B cell (primary cell): ENCODE measurements at places on chromosomes 7 and 10.

GRCh38 chr7:159071260-159071659 lies 73.4 kb downstream of the VIPR2 start:
- no peaks in the 10 kb centered on the region for H3K4me1 ChIP-seq
- H3K36me3 ChIP-seq, result no peaks in the 10 kb centered on the region
- H3K27ac ChIP-seq, result no peak overlapping the region
- no peak overlapping the region for H3K4me3 ChIP-seq

GRCh38 chr7:142908921-142909890 lies 23.7 kb upstream of the TRPV6 start:
- peaks cover 9% of the 10 kb centered on the region for H3K27me3 ChIP-seq
- peak; percentile 31 for DNase-seq
- H3K36me3 ChIP-seq, result no peaks in the 10 kb centered on the region
- H3K4me1 ChIP-seq, result no peaks in the 10 kb centered on the region
- H3K27ac ChIP-seq, result no peak overlapping the region

GRCh38 chr10:76404531-76404930 lies 973.1 kb downstream of the LRMDA start:
- no peak overlapping the region for H3K27ac ChIP-seq
- H3K27me3 ChIP-seq, result no peaks in the 10 kb centered on the region

DNA sequence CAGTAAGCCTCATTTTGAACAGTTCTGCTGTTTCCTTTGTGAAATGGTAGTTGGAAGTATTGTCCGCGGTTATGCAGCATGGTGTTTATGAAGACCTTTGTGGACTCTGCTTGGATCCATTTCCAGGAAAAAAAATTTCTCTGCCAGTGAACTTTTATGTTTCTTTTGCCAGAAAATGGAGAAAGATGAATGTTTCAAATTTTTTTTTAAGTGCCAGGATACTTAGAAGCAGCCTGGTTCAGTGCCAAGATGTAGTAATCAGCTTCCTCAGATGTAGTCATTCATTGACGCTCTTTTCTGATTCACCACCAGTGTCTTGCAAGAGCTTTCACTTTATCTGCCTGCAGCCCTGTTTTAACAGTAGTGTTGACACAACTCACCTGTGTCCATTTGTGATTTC lies 258.2 kb downstream of the SDK1 start:
- H3K4me1 ChIP-seq, result no peaks in the 10 kb centered on the region
- DNase-seq, result no peak
- no peaks in the 10 kb centered on the region for H3K36me3 ChIP-seq
- no peak overlapping the region for H3K4me3 ChIP-seq
- H3K27ac ChIP-seq, result no peak overlapping the region
- no peaks in the 10 kb centered on the region for H3K27me3 ChIP-seq

DNA sequence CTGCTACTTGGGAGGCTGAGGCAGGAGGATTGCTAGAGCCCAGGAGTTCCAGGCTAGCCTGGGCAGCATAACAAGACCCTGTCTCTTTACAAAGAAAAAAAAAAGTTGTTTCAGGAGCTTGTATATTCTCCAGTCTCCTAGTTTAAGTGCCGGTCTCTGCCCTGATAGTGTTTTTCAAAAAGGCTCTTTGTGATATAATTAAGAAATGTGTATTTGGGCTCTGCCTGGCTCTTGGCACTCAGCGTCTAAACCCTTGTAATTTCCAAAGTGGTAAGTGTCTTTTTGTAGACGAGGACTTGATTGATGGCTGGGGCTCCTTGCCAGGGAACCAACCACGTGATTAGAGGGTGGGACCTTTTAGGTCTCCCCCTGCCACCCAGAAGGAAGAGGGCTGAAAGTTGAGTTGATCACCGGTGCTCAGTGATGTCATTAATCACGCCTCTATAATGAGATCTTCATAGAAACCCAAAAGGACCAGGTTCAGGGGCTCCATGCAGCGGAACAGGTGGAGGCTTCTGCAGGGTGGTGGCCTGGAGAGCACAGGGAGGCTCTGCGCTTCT lies 4.4 kb downstream of the EIF3B start:
- no peak overlapping the region for H3K4me3 ChIP-seq
- peaks cover 1% of the 10 kb centered on the region for H3K36me3 ChIP-seq
- H3K27me3 ChIP-seq, result no peaks in the 10 kb centered on the region
- DNase-seq, result no peak

GRCh38 chr10:70052462-70053217 lies at the start of gene MACROH2A2:
MACROH2A2 (plus strand) TSS chr10:70052846; CDS start chr10:70075659, 22,813 bp downstream.
- H3K27ac ChIP-seq, result no peak within 1 kb of the TSS
- peaks cover 8% of the 10 kb centered on the region for H3K4me1 ChIP-seq
- no peaks in the 10 kb centered on the region for H3K36me3 ChIP-seq
- no peak for DNase-seq

- no peaks in the 10 kb centered on the region for H3K4me1 ChIP-seq
- no peak overlapping the region for H3K27ac ChIP-seq
- DNase-seq, result no peak
- H3K4me3 ChIP-seq, result no peak overlapping the region
Measured at GRCh38 chr10:65194126-65194525, 1672.9 kb downstream of the REEP3 start.

GRCh38 chr10:10804998-10805740 lies 212.5 kb upstream of the CELF2 start:
- no peak overlapping the region for H3K4me3 ChIP-seq
- H3K27me3 ChIP-seq, result no peaks in the 10 kb centered on the region
- H3K4me1 ChIP-seq, result no peaks in the 10 kb centered on the region
- H3K36me3 ChIP-seq, result no peaks in the 10 kb centered on the region
- H3K27ac ChIP-seq, result no peak overlapping the region

DNA sequence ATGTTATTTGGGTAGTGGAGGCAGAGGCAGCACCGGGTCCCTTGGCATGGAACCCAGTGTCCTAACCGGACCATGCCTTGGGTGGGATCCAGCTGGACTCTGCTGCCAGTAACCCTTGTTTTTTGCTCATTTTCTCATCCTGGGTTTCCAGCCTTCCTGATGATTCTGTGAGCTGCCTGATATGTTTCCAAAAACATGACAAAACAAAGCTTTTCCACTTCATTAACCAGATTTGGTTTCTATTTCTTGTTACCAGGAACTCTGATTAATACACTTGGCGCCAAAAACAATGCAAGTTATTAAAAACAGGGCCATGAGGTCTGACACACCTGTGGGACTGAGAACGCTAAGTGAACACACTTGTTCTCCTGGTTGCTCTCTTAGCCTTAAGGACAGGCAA lies 32.8 kb upstream of the DLG5 start:
- H3K4me3 ChIP-seq, result no peak overlapping the region
- H3K27ac ChIP-seq, result no peak overlapping the region
- DNase-seq, result no peak
- no peaks in the 10 kb centered on the region for H3K4me1 ChIP-seq

DNA sequence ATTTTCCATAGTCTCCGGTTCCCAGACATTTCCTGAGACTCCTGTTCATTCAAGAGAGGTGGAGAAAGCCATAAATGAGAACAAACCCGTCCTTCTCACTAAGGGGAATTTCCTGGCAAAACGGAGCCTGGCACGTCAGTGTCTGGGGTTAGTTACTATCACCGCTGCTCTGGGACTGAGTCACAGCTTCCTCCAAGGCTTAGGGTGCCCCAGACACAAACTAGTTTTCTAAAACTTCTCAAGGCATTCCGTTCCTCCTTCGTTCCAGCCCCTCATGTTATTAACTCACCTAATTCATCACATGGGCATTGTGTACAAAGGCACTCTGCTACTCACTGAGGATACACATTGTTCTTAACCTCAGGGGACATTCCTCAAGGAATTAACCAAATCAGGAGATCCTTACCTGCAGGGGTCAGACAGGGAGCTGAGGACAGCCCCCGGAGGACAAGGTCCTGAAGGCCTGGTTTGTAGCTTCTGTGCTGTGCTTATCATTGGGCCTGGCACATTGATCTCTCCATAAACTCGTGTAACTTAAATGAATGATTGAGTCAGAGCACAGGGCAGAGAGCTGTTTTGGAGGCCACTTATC lies 103.0 kb upstream of the KLF6 start:
- peak; percentile 43 for DNase-seq
- H3K27ac ChIP-seq, result no peak overlapping the region
- no peaks in the 10 kb centered on the region for H3K36me3 ChIP-seq
- peaks cover 7% of the 10 kb centered on the region for H3K4me1 ChIP-seq

DNA sequence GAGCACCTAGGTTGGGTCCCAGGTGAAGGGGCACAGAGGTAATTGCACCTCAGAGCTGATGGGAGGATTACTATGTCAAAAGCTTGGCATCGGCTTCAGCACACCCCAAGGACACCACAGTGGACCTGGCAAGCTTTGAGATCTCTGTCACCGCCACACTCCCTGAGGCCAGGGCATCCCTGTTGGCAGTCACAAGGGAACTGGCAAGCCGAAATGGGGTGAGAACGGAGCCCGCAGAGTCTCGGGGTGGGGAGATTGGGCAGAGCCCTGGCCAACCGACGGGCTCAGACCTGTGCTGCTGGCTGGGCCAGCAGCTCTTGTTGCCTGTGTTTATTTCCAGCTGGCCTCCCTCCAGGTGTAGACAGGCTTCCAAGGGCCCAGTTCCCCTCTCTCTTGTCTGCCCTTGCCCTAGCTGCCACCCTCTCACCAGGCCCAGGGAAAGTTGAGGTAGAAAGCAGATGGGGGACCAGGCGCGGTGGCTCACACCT lies 2.5 kb downstream of the HSPB1 start:
- no peak for DNase-seq
- H3K4me3 ChIP-seq, result no peak overlapping the region
- peaks cover 10% of the 10 kb centered on the region for H3K4me1 ChIP-seq
- H3K27ac ChIP-seq, result no peak overlapping the region
- H3K36me3 ChIP-seq, result no peaks in the 10 kb centered on the region

- no peaks in the 10 kb centered on the region for H3K27me3 ChIP-seq
- DNase-seq, result no peak
- H3K4me3 ChIP-seq, result no peak overlapping the region
- no peak overlapping the region for H3K27ac ChIP-seq
- H3K36me3 ChIP-seq, result no peaks in the 10 kb centered on the region
Measured at GRCh38 chr10:16792675-16793074, 24.5 kb downstream of the RSU1 start.

DNA sequence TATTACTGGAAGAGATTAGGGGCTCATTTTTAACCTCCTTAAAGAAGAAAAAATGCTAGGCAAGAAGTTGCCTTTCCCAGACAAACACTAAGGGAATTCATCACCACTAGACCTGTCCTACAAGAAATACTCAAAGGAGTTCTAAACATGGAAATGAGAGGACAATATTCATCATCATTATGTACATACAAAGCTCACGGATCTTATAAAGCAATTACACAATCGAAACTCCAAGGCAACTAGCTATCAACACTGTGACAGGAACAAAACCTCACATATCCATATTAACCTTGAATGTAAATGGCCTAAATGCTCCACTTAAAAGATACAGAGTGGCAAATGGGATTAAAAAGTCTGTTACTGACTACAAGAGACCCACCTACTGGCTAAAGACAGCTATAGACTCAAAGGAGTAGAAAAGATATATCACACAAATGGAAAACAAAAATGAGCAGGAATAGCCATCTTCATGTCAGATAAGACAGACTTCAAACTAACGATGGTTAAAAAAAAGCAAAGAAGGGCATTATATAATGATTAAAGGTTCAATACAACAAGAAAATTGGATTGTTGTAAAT lies 246.6 kb downstream of the ADRA2A start:
- no peaks in the 10 kb centered on the region for H3K36me3 ChIP-seq
- no peak overlapping the region for H3K27ac ChIP-seq
- no peak overlapping the region for H3K4me3 ChIP-seq
- DNase-seq, result no peak

DNA sequence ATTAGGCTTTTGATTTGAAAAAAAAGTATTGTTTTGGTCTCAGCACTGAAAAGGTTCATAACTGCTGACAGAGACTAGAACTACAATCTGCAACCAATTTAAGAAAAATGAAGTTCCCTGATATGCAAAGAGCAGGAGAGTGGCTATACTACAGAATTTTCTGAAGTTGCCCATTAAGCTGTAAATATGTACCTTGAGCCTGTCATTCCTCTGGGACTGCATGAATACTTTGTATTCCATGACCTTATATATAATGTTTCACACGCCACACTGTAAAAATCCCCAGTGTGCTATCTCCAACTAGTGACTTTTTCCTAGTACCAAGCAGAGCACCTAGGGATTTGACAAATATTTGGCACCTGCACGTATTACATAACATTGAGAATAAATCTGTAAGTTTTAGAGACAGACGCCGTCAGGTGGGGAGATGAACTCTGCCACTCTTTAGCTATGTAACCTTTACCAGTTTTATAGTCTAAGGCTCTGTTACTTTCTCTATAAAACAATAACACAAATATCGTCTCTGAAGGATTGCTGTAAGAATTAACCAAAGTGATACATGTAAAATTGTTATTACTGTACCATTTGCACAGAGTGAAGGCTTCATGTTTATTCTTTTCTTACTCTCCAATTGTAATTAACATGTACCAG lies 235.4 kb downstream of the MAGI2 start:
- H3K4me3 ChIP-seq, result no peak overlapping the region
- H3K4me1 ChIP-seq, result no peaks in the 10 kb centered on the region
- no peak for DNase-seq
- no peak overlapping the region for H3K27ac ChIP-seq
